Activated naive CD4-positive, alpha-beta T cell treated with anti-CD3 and anti-CD28 coated beads, Interleukin-2, amount 50 U/mL, for 72 hours (primary cell): ENCODE measurements at places on chromosomes 3 and 15. TPM values are rescaled to one million over a fixed set of nuclear protein-coding genes. Genes with fewer than 3 reads are reported as not detected.

DNA sequence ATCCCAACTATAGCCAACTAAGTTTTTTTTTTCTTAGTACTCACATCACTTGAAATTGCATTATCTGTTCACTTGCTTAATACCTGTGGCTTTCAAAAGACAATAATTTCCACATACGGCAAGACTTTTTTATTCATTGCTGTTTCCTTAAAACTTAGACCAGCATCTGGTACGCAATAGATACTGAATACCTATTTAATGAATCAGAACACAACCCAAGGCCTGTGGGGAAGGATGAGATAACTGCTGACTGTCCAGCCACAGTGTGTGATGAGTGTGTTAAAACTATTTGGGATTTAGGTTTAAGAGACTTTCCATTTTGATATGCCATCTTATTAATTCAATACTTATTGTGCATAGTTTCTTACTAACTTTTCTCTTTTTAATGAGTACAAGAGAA is 988.7 kb downstream of the NTRK3 start:
- DNase-seq = no peak

GRCh38 chr3:170768334-170768801 is 101.6 kb downstream of the RPL22L1 start:
- DNase-seq = no peak

DNA sequence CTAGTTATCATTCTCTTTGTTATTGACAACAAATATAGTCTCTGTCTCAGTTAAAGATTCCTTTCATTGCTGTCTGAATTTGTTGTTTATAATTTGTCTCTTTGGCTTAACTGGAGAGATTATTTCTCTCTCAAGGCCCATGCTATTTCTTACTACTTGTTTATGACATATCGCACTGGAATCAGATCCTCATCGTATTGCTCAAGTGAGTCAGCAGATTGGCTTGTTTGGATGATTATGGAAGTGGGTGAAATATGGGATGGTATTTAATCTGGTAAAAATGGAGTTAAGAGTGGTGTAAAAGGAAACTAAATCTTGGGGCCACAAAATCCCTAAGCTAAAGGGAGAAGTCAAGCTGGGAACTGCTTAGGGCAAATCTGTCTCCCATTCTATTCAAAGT is 613.1 kb downstream of the SI start:
- DNase-seq = no peak

- DNase-seq = no peak
Observed at GRCh38 chr15:60510006-60510405, 31.1 kb upstream of the ICE2 start.

DNA sequence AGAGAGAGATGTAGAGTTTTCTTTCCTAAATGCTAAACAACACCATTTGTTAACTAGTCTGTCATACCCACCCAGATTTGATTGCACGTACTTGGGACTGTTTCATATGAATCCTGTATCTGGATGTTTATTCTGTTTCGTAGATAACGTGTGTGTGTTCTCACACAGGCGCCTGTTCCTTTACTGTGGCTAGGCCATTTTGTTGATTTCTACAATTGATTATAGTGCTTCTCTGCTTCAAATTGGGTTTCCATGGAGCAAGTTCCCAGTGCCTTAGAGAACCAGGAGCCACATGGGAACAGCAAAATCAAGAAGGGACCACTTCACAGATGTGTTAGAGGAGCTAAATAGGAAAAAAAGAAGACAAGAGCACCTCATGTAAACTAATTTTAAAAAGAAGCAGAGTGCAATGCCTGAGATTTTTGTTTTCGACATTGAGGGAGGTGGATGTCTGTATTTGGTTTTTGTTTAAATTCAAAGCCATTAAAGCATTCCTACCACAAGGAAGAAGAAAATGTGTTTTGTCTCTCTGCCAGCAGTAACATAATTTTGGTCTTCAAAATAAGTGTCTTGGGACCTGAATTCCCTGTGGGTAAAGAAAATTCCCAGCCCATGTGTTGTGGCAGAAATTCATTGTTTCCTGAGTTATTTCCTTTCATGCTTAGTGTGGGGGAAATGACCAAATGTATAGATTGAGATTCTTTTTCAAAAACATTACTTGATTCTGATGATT is 424.0 kb upstream of the C2CD4B start:
- DNase-seq = no peak

UROC1 gene
- total RNA-seq = not detected
